CD4-positive, alpha-beta T cell treated with Interleukin-6 for 4 hours (primary cell): ENCODE measurements at places on chromosomes 4 and X.

DNA sequence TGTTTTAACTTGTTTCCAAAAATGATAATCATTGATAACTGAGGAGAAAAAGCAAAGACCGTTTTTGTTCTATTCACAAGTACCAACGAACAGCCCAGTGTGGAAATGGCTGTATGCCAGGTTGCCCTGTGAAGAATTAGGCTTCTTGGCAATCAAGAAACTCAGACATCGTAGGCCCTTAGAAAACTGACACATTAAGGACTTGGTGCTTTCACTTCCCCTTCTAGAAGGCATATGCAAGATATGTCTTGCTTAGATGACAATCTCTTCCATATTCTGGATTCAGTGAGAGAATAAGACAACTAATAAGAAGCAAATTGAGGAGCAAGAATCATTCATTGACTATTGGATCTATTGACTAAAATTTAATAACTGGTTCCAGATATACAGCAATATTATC is 56.6 kb downstream of the ANAPC10 start:
- no peak for DNase-seq

DNA sequence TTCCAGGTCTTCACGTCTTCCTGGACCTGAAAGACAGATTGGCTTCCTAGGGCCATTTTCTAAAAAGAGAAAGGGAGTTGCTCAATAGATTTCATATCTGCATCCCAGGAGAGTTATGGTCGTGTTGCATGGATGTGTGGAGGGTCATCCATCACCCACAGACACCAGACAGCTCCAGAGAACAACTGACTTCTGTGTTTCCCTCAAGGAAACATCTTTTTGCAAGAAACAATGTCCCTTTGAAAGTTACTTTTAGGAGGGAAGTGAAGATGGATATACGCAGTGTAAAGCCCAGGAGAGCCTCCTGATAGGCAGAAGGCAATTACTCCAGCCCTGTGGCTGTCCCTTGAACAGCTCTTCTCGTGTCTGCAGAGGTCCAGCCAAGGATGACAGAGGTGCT is 108.3 kb downstream of the CLNK start:
- no peak for DNase-seq

- peak; percentile 4 for DNase-seq
These were observed 774 bp downstream of the ZCCHC4 start for GRCh38 chr4:25313201-25313895.

- no peak for DNase-seq
These were observed 55.9 kb downstream of the STOX2 start for GRCh38 chr4:183960962-183961541.

- no peak for DNase-seq
These were observed 88.7 kb downstream of the SLC16A2 start for GRCh38 chrX:74509989-74510388.

GRCh38 chr4:117357866-117358265 is 272.5 kb upstream of the TRAM1L1 start:
- no peak for DNase-seq
